ENCODE measurements at places on chromosomes 7 and 10.

DNA sequence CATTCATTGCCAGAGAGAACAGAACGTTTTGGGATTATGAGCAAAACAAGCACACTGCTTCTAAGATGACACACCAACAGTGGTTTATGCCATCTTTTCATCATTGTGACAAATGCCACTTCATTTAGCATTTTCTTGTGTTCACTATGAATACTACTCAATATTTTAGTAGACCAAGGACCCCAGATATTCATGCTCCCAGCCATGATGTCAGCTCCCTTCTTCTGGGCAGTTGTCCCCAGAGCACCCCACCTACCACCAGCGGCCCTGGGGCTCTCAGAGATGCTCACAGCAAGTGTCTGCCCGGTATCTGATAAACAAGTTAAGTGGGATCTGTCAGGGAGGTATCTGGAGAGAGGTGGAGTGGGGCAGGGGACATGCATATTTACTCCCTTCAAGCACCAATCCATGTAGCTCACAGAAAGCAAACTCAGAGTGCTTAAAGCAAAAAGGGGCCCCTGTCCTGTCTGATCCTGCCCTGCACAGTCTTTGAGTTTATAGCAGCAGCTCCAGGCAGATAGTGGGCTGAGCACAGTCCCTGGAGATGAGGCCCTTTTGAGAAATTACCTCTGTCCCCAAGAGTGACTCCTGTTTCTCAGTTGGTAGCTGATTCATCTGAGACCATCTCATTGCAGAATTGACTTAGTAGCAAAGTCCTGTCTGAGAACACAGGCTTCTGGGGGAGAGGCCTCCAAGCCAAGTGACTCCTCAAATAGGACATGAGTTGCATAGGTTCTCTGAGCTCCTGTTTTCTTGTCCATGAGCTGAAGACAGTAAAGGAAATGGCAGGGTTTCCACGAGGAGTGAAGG, 281.8 kb upstream of the KLF6 start:
- no peak for DNase-seq

GRCh38 chr7:42573881-42574672, 337.1 kb upstream of the GLI3 start:
- no peak for DNase-seq

GRCh38 chr10:48364659-48365405, 58.4 kb downstream of the MAPK8 start:
- peak; percentile 9 for DNase-seq

DNA sequence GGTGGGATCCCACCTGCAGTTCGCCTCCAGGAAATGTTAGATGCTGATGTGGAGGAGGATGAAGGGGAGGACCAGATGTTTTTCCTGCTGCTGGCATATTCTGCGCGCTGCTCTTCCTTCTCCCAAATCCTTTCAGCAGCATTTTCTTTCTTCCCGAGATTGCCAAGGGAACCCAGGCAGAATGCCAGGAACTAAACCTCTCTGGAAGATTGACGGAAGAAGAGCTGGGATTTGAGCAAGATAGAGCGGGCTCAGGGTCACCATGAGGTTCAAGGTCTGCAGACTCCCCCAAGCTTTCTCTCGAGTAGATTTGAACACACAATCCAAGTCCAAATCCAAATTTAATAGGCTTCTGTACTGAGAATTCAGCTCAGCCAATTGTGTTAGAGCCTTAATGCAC, 345.2 kb upstream of the C7orf33 start:
- no peak for DNase-seq

- no peak for DNase-seq
Measured at GRCh38 chr7:150842716-150843115, 9.6 kb upstream of the AOC1 start.

GRCh38 chr7:110534241-110534931, 556.5 kb upstream of the LRRN3 start:
- no peak for DNase-seq

- no peak for DNase-seq
Measured at GRCh38 chr10:29256586-29256985, 32.3 kb upstream of the LYZL1 start.

DNA sequence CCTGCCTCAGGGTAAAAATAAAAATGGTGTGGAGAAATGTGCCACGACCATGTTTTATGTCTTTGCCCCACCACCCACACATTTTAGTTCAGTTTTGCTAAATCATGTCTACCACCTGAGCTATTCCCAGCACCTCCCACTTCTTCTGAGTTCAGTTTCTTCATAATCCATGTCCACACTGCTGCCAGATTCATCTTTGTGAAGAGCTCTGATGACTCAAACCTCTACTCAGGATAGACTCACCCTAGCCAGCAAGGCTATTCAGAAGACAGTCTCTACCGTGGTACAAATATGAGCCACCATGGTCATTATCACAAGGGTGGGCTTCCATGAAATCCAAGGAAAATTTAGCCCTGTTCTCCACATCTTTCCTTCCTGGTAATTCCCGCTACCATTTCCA, 231.1 kb upstream of the PRKCQ start:
- DNase-seq: no peak

DNA sequence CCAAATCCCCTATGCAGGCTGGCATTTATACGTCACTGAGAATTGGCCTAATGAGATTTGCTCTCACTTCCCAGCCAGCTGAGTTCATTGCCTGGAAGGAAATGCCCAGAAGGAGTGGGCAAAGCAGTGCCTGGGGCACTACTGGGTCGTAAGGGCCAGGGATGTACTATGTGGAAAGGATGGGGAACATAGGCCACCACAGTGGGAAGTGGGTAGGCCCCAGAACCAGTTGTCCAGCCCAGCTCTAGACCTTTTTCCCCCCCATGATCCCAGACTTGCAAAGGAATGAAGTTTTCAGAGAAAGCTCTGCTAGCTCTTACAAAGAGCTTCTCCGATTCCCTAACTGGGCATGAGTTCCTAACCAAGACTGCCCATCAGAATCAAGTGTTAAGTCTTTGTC, 13.9 kb downstream of the TRPV5 start:
- no peak for DNase-seq

- DNase-seq: no peak
Measured at GRCh38 chr10:119238577-119238976, 31.2 kb downstream of the GRK5 start.

- no peak for DNase-seq
Measured at GRCh38 chr7:158689488-158689887, 15.1 kb downstream of the NCAPG2 start.

DNA sequence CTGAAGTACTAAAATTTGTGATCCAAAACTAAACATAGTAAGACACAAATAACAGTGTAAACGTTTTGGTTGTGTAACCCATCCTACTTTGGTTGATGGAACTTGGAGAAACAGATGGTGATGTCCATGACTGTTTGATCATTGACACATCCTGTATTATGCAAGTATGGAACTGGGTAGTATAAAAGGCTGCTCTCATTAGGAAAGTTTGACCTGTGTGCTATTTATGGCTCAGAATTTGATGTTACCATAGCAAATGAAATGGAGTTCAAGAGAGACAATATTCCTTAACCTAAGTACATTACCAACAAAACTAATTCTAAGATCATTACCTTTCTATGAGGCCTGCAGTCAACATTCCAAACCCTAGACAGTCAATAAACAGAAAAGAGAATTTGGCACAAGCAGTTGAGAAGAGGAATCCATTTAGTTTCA, 39.9 kb downstream of the DKK1 start:
- no peak for DNase-seq

DNA sequence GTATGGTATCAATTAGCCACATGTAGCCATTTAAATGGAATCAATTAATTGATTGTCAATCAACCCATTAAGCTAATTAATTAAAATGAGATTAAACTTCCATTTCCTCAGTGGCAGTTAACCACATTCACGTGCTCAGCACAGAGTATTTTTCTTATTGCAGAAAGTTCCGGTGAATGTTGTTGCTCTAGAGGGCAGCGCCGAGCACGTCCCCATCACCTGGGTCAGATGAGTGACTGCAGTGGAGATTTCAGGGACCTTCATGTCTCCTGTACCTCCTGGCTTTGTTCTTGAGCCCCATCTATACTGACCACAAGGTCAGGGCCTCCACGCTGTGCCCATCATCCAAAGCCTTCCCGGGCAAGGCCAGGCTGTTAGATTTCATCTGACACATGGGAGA, 168.8 kb upstream of the MKI67 start:
- no peak for DNase-seq
